ENCODE measurements at places on chromosomes 5 and 9. TPM values are rescaled to one million over a fixed set of nuclear protein-coding genes. Genes with fewer than 3 reads are reported as not detected.
A peak's percentile ranks its signal among the peaks of the same experiment; 100 is the strongest.

The FKBP15 gene
- 26.1 TPM for total RNA-seq

The TMEM38B gene
- 9.1 TPM for total RNA-seq

The PTPDC1 gene
- 11.4 TPM for total RNA-seq

The TBC1D2 gene
- 57.5 TPM for total RNA-seq

The REEP2 gene
- total RNA-seq: 4.4 TPM

The ANKRD20A1 gene
- total RNA-seq: not detected

The ZNF169 gene
- 0.54 TPM for total RNA-seq

The FPGS gene
- 80.4 TPM for total RNA-seq

The GPR150 gene
- not detected for total RNA-seq

DNA sequence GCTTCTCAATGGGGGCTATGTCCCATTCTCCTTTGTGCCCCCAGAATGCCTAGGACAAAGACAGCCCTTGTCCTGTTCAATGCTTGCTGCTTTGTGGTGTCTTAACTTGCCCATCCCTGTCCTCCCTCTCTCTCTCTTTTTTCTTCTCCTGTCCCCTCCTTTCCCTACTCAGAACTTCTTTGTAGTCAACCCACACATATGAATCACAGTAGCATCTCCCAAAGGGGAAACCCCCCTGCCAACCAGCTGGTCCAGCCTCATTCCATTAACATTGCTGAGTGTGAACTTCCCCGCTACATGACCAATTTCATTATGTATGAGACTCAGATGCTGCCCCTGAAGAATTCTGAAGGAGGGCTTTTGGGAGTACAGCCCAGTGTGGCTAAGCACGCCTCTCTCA lies 408.3 kb downstream of the ENC1 start:
- peak; percentile 97 for DNase-seq

DNA sequence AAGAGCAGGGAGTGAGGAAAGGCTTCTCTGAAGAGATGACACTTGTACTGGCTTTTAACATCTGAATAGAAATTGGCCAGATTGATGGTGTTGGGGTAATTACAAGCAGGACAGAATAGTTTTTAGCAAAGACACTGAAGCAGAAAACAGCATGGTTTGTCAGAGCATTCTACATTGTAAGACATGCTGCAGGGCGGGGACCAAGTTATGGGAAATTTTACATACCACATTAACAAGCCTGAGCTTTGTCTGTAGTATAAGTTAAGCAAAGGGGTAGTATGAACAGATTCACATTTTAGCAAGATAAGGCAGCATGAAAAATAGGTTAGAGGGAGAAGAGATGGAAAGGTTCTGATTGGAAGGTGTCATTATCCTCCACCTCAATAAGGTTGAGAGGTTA lies 66.5 kb downstream of the JMY start:
- DNase-seq: no peak

- no peak for DNase-seq
Measured at GRCh38 chr9:79409182-79409823, 162.5 kb upstream of the TLE4 start.

- DNase-seq: no peak
Measured at GRCh38 chr9:115364991-115365390, 247.0 kb upstream of the TNC start.

DNA sequence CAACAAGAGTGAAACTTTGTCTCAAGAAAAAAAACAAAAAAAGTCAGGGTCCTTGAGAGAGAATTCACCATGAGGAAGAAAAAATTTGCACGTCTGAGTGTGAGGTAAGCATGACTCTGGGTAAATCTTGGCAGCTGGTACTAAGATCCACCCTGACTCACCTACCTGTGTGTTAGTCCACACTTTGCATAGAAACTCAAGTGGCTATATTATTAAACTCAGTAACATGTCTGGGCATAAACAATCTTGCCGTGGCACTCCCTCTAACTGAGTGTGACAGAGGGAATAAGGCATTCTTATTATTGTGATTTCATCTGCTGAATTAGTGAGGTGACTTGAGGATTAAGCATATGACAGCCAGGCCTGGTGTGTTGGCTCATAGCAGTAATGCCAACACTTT lies 259.4 kb upstream of the VLDLR start:
- DNase-seq: no peak

DNA sequence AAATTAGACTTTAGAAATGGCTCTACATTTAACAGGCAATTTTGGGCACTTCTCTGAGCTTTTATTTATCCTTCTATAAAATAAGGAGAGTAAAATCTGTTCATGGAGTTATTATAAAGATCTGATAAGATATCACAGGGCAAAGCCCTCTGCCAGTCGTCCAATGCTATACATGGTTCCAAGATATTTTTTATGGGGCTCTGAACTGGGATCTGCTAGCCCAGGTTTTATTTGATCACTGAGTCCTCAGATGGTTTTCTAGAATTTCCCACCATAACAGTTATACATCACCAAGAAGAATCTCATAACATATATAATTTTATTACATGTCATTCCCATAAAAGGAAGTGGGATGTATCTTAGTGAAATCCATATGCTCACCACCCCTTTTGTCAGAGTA lies 23.2 kb upstream of the IQGAP2 start:
- no peak for DNase-seq

DNA sequence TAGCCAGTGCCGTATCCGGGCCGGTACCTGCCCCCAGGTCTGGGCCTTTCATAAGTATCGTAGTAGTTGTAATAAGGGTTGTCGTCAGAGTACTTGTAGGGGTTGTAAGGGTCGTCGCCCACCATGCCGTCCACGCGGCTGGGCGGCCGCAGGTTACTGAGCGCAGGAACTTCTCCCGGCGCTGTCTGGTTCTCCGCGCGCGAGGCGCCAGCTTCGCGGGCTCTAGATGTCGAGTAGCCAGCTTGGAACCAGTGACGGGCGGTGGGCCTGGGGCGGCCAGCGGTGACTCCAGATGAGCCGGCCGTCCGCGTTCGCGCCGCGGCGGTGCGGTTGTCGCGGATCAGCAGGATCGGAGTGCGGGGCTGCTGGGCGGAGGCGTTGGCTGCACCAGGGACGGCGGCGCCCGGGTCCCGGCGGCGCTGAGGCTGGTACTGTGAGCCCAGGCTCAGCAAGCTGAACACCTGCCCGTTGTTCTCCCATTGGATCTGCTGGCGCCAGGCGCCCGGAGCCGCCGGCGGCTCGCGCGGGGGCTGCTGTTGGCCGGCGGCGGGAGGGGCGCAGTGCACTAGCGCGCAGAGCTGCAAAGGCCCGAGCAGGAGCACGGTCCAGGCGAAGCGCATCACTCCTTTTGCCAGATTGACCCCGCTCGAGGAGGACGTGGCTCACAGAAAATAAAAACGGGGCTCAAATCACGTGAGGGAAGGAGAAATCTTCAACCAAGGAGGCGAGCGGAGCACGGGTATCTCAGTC lies 518 bp downstream of the LOX start:
- DNase-seq: peak; percentile 77

GRCh38 chr9:95870906-95871305 lies 4.6 kb upstream of the ERCC6L2 start:
- no peak for DNase-seq

- DNase-seq: peak; percentile 63
Measured at GRCh38 chr5:2710910-2711309, 40.6 kb downstream of the IRX2 start.

DNA sequence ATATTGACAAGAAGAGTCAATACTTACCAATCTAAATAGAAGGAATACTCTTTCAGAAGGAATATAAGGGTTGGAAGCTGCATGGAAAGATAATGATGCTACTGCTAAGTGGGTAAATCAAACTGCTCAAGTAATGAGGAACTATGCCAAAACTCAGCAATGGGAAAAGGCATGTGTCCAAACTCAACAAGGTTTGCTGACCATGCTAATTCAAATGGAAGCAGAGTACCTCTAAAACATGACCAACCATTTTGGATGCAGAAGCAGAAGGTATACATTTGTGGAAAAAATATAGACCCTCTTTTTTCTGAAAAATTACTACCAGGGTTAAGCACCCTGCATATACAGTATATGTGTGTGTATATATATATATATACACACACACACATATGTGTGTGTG lies 21.1 kb downstream of the TMEM232 start:
- DNase-seq: no peak

DNA sequence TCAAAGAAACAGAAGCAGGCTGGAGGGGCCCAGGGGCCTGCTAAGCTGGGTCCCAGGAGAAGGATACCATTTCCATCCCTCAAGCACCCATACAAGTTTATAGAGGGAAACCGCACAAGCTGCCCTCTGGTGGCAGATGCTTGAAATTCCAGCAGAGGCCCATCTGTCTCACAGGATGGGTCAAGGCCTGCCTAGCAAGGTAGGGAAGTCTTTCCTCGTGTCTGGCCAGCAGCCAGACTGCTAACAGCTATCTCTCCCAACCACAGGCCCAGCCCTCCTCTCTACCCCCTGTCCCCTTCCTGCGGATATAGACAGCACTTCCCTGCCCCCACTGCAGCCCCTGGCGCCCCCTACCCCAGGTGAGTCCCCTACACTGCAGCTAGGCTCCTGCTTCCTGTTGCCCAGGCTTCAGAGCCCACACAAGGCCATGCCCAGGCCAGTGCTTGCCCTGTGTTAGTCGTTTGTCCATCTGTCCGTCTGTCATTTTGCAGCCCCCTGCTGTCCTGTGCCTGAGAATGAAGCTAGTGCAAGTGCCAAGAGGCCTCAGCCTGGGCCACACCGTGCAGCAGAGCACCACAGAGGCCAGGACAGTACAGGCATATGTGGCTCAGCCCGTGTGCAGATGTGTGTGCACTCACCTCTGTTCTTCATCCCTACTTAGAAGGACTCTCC lies 26.2 kb downstream of the TCF7 start:
- peak; percentile 83 for DNase-seq

GRCh38 chr5:9069650-9070049 lies 476.2 kb downstream of the SEMA5A start:
- DNase-seq: no peak

DNA sequence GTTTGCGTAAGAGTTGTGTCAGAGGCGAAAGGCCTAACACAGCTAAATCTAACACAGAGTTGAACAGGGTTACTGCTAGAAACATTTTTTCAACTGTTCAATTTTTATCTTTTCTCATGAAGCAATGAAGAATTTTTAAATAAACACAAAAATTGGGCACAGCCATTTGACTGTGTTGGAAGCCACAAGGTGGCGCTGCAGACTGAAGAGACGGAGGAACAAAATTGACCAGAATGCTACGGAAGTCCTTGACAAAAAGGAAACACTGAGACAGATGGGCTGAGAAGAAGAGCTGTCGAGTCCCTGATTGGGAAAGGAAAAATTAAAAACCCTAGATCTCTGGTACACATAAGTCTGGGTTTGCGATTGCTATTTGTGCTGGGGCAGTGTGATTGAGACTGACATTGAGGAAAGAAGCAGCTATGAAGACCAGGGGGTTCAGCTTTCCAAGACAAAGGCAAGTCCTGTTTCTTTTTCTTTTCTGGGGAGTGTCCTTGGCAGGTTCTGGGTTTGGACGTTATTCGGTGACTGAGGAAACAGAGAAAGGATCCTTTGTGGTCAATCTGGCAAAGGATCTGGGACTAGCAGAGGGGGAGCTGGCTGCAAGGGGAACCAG lies at the start of gene PCDHB9:
TSS of gene PCDHB9 (plus strand) at position 265 of the 616 bp plus-strand sequence. CDS start at position 423, 158 bp downstream.
- peak; percentile 77 for DNase-seq

DNA sequence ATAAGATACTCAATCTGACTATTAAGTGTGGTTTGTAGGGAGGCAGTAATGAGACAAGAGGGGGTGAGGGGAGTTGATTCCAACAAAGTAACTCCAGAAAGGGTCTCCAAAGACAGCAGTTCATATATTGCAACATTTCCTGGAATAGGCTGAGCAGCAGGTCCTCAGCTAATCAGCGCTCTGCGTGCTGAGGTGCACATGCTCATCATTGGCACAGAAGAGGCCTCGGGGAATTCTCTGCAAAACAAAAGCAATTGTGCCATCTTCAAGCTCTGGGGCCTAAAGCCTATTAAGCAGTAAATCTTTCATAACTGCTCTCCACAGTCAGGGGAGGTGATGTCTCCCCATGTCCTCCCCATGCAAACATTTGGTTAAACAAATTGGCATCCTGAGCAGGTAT lies 357.3 kb downstream of the SPOCK1 start:
- peak; percentile 61 for DNase-seq

DNA sequence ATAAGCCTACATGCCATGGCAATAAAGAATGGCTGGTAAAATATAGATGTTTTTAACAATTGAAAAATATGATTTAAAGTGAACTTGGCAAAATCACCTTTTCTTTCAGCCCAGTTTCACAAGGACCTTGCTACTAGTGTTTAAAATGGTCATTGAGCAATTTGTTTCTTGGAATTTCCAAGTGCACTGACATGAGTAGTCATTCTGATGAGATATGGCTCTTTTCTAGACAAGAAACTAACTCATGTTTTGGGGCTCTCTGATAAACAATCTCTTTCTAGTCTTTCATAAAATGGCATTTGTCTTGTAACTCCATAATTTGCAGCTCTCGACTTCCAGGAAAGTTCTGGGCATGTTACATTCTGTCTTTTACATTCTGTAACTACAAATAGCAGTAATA lies 176.8 kb downstream of the NR2F1-AS1 start:
- no peak for DNase-seq

GRCh38 chr9:137703842-137704508 lies 85.2 kb downstream of the EHMT1 start:
- DNase-seq: peak; percentile 39

DNA sequence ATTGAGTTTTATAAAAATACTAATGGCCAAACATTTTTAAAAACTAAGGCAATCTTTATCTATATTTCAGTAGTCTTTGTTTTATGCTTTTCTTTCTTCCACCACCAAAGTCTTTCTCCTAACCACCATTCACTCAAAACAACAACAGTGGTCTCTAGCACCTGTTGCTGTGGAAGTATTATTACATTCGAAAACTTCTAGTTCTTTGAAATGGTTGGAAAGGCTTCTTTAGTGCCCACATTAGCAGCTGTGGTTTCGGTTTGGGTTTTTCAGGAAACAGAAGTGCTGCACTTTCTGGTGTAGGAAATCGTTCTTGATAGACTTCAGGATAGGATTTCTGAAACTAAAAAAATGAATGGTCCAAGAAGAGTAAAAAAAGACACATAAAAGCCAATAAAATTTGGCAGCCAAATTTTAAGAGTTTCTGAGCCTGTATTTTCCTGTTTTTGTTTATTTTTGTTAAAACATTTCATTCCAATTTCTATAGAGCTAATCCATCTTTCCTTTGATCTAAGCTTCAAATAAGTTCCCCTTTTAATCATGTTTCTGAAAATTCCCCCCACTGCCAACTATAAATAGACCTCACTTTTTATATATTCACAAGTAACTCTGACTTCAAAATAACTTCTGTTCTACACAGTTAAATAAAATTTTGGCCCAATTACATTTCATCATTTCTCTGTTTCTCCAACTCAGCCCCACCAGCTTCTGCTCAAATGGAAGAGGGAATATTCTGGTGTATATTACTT lies 102.2 kb downstream of the DEPDC1B start:
- no peak for DNase-seq

GRCh38 chr9:88521308-88521707 lies 13.7 kb upstream of the NXNL2 start:
- DNase-seq: no peak

GRCh38 chr5:16065831-16066230 lies 113.8 kb downstream of the MARCHF11 start:
- no peak for DNase-seq

DNA sequence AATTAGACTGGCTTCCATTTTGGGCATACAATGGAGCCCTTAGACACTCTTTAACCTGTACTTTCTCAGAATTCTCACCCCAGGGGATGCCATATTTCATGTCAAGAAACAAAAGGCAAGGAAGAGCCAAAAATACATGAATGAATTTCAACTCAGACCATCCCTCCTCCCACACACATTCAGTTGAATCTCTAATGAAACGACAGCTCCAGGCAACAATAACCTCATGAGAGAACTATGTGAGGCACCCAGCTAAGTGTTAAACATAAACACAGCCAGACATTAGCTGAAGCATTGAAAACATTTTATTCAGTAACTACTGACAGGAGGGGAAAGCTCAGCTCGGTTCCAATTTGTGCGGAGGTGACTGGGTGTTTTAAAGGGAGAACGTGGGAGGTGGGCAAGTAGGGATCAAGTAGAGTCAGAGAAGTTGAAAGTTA lies 1359.1 kb upstream of the CDH9 start:
- DNase-seq: no peak
